ENCODE measurements at places on chromosomes 6 and 20.

DNA sequence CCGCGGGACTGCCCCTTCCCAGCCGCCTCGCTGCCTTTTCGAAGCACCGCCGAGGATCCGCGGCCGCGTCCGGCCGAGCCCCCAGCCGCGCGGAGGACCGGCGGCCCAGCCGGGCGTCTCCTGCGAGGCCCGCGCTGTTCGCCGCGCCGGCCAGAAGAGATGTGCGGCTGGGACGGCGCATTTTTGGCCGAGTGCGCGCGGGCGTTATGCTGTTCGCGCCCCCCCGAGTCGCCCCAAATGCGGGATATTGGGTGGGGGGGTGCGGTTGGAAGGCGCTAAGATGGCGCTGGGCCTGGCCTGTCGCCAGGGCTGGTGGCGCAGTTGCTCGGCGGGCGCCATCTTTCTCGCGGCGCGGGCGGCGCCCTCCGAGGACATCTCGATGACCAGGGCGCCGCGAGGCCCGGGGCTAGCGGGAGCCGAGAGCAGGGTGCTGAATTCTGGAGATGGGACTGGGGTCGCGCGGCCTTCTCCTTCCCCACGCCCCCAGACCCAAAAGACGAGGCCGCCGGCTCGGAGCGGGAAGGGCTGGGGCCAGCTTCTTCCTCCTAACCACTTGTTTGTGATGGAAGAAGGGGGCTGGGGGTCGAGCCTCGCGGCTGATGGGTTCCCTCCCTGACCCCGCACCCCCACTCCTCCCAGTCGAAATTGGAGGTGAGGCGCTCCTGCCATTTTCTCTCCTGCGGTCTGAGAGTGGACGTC lies 1.5 kb downstream of the BICRAL start:
- peak; percentile 88 for DNase-seq

- no peak for DNase-seq
These were observed 87.5 kb downstream of the AKAP7 start for GRCh38 chr6:131222773-131223172.

DNA sequence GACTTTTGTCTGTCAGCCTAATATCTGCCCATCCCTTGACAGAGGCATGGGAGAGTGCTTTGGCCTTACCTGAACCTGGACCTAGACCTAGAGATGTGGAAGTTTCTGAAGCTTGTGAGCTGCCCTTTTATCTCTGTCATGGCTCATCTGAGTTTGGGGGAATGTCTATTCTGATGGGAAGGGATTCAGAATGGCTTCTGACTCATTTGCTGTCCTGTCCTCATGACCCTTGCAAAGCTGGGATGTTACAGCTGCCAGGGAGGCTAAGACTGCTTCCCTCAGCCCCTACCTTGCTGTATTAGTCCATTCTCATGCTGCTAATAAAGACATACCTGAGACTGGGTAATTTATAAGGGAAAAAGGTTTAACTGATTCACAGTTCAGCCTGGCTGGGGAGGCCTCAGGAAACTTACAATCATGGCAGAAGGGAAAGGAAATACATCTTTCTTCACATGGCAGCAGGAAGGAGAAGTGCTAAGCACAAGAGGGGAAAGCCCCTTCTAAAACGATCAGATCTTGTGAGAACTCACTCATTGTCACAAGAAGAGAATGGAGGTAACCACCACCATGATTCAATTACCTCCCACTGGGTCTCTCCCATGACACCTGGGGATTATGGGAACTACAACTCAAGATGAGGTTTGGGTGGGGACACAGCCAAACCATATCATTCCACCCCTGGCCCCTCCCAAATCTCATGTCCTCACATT lies 252.2 kb downstream of the ERMARD start:
- no peak for DNase-seq

GRCh38 chr6:77740380-77740779 lies 87.5 kb downstream of the MEI4 start:
- DNase-seq, result no peak

DNA sequence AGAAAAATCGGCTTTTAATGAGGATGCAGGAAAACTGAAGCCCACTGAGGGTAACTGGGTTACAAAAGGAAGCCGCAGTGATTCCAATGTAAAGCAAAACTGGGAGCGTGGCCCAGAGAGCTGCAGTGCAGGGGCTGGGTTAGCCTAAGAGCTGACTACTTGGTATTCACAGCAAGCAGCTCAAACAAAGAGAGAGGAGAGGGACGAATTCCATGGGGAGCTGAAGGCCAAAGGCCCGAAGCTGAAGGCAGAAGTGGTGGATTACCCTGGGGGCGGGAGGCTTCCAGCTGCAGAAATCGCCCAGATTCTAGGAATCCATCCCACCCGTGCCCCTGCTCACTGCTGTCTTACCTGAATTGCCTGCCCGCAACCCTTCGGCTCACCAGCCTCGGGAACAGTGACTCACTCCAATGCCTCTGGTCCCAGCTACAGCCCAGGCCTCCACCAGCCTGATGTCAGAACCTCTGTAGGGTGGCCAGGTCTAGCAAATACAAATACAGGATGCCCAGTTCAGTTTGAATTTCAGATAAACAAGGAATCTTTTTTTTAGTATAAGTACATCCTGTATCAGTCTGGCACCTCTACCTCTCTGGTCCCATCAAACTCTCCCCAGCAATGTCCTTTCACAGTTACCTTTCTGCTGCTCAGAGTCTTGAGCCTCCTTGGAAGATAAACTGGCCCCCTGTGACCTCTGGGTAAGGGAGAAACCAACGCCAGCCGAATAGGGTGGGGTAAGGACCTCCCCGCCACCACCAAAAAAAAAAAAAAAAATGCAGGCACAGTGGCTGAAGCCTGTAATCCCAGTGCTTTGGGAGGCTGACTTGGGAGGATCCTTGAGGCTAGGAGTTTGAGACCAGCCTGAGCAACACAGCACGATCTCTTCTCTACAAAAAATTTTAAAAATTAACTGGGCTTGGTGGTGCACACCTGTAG lies 14.6 kb upstream of the ZMYND8 start:
- no peak for DNase-seq

DNA sequence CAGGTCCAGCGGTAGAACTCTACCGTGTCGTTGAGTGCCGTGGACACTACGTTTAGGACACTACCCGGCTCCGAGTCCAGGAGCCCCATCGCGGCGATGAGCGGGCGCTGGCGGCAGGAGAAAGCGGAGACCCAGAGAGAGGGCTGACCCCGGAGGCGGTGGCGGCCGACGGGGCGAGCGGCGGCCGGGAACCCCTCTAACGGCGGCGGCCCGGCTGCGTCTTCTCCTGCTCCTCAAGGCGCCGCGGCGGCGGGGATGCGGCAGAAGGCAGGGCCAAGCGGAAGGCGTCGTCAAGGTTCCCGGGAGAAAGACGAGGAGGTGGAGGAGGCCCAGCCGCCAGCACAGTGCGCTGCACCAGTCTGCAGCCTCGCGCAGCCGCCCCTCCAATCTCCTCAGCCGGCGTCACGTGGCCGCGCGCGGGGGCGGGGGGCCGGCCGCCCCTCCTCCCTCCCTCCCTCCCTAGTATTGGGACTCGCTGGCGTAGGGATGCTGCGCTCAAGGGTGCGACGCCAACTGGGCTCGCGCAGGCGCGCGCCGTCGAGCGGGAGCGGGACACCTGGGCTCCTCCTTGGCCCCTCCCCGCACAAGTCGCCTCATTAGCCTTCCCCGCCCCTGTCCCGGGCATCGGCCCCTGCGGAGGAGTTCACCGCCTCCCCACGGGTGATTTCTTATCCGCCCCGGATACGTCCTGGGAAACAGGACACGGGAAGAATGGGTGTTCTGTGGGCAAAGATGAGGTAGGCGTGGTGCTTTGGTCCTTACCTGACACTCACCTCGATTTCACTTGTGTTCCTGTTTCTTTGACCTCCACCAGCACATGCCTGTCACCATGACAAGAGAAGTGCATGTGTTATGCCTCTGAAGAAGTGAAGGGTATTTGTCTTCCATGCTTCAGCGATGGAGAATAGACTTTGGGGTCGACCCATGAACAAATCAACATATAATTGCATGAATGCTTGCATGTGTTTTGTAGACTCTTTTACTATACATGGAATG lies at the start of gene ELOVL4:
Gene ELOVL4, minus strand, starts transcription at position 363 of the 996 bp plus-strand sequence. Its CDS starts 274 bp downstream, at position 89.
- peak; percentile 76 for DNase-seq

- DNase-seq, result no peak
These were observed 36.3 kb downstream of the SLC52A3 start for GRCh38 chr20:731891-732560.

GRCh38 chr6:143158113-143158581 lies 97.5 kb downstream of the AIG1 start:
- DNase-seq, result no peak

- no peak for DNase-seq
These were observed 80.9 kb downstream of the DNAH8 start for GRCh38 chr6:38796006-38796405.

- DNase-seq, result no peak
These were observed 37.6 kb downstream of the BEND3 start for GRCh38 chr6:107077710-107078109.

DNA sequence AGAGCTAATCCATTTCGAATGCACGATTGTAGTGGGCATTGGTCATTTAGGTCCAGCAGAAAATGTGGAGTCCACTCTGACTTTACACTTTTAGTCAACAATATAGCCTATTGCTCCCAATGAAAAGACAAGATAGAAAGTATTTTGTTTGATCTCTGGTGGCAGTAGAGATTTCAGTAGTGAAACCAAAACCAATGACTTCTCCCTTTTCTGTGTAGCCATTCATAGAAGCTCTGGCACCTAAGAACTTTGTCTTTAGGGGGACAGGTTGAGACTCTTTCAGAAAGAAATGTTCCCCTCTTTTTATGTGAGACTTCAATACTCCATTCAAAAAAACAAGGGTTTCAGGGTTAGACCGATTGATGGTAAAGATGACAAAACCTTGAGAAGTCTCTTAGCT lies 510.8 kb upstream of the POU3F2 start:
- DNase-seq, result no peak

DNA sequence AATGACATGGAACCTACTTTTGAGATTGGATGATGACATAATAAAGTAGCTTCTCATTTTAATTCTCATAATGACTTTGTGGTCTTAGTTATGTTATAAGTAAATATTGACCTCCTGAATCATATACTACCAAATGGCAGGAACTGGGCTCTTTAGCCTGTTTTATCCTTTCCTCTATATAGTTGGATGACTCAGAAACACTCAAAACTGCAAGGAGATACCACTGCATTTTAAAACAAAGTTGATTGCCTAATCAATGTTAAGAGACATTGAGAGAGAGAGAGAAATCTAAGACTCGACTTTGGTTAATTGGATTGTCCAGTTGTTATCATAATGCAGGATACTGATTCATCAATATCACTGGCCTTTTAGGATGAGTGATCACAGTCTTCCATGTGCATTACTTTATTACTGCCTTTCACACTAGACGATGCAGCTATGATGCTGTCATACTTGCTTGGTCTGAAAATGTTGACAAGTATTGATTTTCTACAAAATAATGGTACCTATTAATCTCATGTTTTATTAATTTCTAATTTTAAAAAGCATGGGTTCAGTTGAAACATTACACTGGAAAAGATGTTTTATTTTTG lies 320.0 kb downstream of the NKAIN2 start:
- DNase-seq, result no peak

- DNase-seq, result no peak
These were observed 15.5 kb downstream of the CYP39A1 start for GRCh38 chr6:46637145-46637544.

- DNase-seq, result no peak
These were observed 894.3 kb downstream of the TFAP2A start for GRCh38 chr6:9520417-9521151.

GRCh38 chr20:57622579-57623381 lies 2.6 kb upstream of the ZBP1 start:
- peak; percentile 77 for DNase-seq

- no peak for DNase-seq
These were observed 16.8 kb downstream of the IL17F start for GRCh38 chr6:52227495-52227894.

- DNase-seq, result no peak
These were observed 33.0 kb downstream of the GHRH start for GRCh38 chr20:37228656-37229055.

DNA sequence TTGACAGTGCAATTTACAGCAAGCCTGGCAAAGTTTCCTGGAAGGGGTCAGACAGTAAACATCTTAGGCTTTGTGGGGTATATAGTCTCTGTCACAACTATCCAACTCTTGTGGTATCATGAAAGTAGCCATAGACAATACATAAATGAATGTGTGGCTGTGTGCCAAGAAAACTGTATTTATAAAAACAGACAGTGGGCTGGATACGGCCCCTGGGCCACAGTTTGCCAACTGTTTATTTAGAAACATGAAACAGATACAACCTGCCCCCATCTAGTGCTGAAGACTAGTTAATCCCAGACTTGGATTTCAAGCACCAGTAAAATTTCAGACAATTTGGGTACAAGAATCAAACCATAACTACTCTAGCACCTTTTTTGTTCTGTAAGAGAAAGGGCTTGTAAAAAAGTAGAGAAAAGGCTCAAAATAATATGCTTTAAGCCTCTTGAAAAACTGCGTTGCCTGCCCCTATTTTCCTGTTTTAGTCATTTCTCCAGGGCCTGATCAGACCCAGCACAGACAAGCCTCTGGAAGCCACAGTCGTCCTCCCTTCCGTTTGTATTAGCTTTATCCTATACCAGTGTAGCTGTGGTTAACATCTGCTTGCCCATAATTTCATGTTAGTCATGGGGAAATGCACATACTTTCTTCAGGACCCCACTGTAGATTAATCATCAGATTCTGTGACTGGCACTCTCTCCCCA lies 30.8 kb downstream of the JAG1 start:
- no peak for DNase-seq

DNA sequence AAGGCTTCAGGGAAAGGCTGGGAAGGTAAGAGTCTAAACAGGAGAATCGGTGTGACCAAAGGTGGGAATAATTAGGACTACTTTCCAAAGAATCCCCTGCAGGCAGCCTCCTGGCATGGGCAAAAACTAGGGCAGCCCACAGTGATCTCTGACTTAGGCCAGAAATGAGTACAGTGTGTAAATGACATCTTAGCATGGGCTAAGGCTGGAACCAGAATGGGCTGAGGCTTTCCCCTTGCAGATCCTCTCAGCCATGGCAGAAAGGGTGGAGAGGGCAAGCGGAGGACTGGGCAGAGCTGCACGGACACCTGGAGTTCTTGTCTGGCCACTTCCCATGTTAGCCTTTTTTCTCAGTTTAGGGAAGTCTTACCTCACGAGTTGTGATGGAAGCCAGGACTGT lies 69.9 kb upstream of the FOXQ1 start:
- no peak for DNase-seq

DNA sequence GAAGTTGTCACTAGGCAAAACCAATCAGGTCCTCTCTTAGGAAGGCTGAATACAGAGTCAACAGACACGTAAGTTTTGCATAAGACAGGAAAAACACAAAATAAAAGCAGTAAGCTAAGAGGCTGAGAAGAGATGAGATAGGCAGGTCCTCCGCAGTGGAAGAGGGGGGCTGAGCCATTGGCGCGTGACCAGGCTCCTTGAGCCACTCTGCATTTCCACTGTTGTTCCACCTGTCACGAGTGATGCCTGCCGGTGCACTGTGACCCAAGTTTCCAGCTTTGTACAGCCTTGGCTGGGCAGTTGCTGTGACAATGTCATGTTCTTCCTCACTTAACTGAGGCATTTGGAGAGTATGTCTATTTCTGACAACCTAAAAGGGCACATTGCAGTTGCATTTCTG lies 58.6 kb downstream of the NUDT3 start:
- DNase-seq, result no peak

DNA sequence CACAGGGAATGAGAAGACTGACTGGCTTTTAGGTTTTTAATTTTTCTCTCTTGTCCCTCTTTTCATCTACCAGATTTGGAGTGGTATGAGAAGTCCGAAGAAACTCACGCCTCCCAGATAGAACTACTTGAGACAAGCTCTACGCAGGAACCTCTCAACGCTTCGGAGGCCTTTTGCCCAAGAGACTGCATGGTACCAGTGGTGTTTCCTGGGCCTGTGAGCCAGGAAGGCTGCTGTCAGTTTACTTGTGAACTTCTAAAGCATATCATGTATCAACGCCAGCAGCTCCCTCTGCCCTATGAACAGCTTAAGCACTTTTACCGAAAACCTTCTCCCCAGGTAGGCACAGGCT lies 644 bp downstream of the MAD2L1BP start:
- DNase-seq, result no peak
